Stimulated activated CD4-positive, alpha-beta T cell treated with anti-CD3 and anti-CD28 coated beads, Interleukin-4, amount 100 ng/mL, for 48 hours (primary cell): ENCODE measurements at places on chromosomes 6 and 20.

DNA sequence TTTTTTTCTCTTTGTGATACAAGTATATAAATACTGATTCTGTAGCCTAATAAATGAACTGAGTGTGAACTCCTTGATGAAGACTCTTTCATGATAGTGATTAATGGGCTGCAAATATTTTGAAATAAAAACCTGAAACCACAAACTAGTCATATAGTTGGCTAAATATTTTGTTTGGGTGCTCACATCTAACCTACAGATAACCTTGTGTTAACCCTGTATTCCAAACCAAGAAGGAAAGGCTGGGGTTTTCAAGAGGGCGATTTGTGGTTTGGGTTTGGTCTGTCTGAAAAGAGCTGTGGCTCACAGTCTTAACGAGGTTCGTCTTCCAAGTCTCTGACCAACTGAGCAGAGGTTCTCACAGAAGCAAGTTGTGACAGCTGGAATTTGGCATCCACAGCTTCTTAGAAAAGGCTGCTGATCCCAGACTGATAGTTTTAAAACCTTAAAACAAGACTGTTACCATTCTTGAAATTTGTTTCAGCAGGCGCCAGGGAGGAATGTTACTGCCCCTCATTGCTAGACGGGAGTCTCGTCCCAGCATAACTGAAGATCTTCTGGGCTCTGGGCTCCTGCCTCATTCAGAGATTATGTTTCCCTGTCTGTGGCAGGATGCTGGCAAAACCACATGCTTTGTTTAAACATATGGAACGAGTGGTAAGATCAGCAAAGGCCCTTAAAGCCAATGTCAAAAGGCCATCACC, 736.4 kb upstream of the MARCKS start:
- no peak for DNase-seq

DNA sequence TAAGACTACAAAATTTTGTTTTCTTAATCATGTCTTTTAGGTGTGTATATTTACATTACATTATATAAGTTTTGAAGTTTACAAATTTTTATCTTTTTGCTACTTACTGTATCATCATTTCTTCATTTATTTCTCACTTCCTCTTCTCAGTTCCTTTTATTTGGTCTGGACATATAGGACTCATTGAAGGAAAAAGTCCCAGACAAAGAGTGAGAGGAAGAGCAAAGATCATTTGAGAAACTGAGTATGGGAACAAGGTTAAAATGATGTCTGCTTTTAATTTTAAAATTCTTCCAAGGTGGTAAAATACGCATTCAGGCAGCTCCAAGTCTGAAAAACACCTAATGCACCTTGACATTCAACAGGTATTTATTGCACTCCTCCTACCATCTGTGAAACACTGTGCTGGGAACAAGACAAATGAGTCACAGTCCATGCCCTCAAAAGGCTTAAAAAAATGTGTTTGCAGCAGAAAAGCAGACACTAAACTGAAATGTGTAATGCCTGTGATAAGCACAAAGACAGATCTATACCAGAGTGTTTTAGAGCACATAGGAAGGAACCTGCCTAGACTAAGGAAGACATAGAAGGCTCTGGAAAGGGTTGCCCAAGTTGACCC, 63.2 kb downstream of the PKIB start:
- no peak for DNase-seq

DNA sequence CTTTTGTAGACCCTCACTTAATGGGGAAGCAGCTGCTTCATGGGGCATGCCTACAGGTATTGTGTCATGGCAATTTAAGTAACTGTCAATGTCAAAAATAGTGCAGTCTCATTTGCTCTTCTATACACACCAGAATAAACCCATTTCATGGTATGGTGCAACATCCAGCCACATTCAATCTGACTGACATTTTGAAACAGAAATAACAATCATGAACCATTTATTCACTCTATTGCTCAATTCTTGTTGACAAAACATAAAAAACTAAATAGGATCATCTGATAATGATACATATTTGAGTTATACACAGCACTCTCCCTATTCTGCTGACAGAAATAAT, 122.9 kb downstream of the MAP7 start:
- no peak for DNase-seq

GRCh38 chr6:39918831-39919230, 15.4 kb downstream of the MOCS1 start:
- no peak for DNase-seq

DNA sequence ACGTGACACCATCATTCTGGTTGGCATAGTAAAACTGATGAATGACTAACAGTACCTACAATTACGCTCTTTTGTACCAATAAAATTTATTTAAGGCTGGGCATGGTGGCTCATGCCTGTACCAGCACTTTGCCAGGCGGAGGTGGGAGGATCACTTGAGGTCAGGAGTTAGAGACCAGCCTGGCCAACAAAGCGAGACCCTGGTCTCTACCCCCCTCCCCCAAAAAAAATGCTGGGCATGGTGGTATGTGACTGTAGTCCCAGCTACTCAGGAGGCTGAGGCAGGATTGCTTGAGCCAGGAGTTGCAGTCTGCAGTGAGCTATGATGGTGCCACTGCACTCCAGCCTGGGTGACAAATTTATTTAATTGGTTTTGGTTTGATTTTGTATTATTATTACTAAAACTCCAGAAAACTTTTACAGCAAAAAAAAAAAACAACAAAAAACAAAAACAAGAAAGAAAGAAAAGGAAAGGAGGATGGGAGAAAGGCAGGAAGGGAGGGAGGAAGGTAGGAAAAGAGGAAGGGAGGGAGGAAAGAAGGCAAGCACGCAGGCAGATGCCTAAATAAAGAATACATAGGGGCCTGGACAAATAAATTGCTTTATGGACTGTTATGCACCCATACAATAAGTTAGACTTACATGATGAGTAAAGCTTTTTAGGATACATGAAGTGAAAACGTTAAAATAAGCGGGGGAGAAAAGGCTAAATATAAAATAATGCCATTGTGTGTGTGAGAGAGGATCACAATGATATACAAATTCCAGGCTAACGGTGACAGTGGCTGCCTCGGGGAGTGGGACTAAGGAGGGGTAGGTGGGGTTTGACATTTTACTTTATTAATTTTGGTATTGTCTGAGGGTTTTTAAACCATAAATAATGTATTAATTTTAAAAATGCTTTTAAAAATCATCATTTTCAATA, 682 bp upstream of the ZSCAN9 start:
- no peak for DNase-seq
